ENCODE measurements at places on chromosomes 3 and 15.

GRCh38 chr3:117079997-117080396 is 370.4 kb downstream of the TUSC7 start:
- DNase-seq: no peak

DNA sequence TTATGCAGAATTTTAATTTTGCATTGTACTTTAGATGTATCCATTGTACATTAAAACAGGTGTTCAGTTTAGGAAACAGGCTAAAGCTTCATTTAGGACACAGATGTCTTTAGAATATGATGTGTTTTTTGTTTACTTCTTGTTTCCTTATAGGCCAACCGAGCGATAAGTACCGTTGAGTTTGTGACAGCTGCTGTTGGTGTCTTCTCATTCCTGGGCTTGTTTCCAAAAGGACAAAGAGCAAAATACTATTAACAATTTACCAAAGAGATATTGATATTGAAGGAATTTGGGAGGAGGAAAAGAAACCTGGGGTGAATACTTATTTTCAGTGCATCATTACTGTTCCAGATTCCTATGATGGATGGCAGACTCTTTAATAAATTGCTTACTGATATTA is 29.4 kb downstream of the PLAAT1 start:
- DNase-seq: no peak

DNA sequence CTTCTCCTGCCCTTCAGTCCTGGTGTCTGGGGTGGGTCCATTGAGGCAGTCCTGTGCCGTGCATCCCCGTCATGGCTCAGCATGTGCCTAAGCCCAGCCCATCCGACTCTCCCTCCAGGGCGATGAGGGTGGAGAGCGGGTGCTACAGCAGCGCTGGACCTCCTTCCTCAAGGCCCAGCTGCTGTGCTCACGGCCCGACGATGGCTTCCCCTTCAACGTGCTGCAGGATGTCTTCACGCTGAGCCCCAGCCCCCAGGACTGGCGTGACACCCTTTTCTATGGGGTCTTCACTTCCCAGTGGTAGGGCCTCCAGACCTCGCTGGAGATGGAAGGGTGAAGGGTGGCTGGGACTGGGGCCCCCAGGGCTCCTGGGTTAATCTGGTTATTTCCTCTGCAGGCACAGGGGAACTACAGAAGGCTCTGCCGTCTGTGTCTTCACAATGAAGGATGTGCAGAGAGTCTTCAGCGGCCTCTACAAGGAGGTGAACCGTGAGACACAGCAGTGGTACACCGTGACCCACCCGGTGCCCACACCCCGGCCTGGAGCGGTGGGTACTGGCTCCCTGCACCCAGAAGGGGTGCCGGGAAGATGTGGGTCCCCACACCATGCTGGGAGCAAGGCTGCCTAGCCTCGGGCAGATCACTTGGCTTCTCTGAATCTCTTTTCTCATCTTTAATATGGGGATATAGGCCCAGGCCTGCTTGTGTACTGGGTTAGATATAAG is 10.1 kb downstream of the CIB1 start:
- no peak for DNase-seq

GRCh38 chr3:194194757-194195085 is 58.8 kb downstream of the HES1 start:
- no peak for DNase-seq

DNA sequence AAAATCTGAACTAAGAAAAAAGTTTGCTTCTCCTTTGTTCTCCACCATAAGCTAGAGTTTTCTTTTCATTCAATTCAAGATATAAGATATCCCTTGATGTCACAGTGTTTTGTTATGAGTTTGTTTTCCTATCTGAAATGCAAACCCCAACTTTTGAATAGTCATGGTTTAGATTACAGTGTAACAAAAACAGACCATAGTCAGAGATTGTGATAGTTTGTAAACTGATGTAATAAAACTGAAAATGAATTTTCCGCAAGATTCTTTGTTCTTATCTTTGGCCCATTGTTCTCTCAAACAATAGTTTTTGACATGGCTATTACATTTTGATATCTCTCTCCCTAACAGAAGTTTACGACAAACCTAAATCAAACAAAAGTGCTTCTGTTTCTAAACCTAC is 121.7 kb upstream of the GADL1 start:
- no peak for DNase-seq

All from esophagus muscularis mucosa (tissue), 4 donors.